ENCODE measurements at places on chromosomes 11 and 22.

DNA sequence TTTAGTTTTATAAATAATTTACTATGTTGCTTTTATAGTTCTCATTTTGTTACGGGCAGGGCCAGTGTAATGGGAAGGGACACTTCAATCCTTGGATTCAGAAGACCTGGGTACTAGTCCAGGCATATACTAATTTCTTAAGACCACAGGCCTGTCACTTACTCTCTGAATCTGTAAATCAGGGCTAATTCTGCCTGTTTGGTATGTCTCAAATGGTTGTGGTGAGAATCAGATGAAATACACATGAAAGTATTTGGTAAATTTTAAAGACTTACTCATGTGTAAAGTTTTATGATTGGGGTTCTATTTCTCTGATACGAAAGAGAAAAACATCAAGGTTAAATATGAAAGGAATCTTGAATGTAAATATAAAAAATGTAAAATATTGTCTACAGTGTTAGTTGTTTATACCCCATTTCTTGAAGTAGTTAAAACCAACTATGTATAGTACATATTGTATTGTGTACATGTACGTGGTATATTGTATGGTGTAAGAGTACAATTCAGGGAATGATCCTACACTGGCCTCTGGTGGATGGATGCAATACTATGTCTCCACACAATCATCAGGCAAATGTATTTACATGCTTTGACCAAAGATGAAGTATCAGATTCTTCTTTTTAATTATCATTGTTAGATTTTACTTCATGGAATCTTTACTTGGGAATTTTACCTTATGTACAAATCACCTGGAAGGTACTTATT lies 24.5 kb upstream of the RAG2 start:
- no peak for DNase-seq

- no peak for DNase-seq
Observed at GRCh38 chr22:30568137-30568805, 6.2 kb downstream of the GAL3ST1 start.

- DNase-seq: peak; percentile 87
Observed at GRCh38 chr11:113401718-113402117, 14.1 kb downstream of the ANKK1 start.

DNA sequence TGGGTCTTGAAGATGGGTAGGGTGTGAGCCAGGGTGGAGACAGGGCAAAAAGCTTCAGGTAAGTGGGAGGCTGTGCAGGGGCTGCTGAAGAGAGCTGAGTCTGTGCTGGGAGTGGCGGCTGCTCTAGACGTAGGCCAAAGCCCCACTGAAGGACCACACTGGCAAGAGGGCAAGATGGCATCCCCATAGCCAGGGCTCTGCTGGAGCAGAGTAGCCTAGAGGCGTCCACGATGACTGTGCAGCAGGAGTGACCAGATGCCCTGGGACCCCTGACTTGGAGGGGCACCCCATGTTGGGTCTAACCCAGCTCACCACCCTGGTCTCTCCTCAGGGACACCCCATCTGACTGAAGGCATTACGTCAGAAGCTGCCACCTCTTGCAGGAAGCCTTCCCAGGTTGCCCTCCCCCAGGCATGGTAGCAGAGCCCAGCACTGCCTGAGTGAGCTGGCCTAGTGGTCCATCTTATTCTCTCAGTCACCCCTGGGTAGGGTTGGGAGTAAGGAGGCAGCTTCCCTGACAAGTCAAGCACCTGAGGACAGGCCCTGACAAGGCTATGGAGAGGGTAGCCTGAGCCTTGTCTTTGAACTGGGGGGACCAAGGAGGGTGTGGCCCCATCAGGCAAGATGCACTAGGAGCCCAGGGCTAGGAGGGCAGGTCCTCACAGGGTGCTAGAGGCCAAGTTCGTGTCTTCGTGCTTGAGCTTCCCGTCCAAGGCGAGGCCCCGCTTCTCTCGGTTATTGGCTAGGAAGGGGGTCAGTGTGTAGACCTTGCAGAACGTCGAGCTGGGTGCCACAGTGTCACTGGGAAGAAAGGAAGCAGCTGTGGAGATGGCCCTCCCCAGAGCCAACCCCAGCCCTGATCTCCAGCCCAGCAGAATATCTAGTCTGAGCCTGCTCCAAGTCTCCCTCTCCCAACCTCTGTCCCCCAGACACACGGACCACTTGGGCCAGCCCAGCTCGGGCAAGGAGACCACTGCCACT lies 33.1 kb downstream of the TPBGL start:
- peak; percentile 37 for DNase-seq

DNA sequence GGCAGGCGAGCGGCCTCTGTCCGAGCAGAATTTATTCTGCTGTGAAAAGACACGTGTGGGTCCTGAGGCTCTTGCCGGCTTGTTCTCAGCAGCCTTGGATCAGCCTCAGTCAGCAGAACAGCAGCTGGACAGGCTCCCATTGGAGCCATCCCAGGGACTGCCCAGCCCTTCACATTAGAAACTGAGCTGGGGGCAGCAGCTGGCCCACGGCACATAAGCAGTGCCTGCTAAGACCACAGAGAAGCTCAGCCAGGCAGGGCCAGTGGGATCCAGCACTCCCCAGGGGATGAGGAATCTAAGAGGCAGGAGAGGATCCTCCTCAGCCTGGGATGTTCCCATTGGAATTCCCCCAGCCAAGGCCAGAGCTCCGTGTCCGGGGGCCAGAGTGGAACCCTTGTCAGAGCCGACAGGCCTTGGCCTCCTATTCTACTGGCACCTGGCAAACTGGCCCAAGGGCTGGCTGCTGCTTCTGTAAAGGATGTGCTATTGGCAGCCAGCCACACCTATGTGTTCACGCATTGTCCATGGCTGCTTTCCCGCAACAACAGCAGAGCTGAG lies 18.2 kb downstream of the RTN4R start:
- DNase-seq: no peak

GRCh38 chr11:68845351-68846002 lies 3.8 kb upstream of the CPT1A start:
- DNase-seq: no peak

- DNase-seq: peak; percentile 32
Observed at GRCh38 chr11:2766166-2766565, 66.4 kb upstream of the KCNQ1OT1 start.

DNA sequence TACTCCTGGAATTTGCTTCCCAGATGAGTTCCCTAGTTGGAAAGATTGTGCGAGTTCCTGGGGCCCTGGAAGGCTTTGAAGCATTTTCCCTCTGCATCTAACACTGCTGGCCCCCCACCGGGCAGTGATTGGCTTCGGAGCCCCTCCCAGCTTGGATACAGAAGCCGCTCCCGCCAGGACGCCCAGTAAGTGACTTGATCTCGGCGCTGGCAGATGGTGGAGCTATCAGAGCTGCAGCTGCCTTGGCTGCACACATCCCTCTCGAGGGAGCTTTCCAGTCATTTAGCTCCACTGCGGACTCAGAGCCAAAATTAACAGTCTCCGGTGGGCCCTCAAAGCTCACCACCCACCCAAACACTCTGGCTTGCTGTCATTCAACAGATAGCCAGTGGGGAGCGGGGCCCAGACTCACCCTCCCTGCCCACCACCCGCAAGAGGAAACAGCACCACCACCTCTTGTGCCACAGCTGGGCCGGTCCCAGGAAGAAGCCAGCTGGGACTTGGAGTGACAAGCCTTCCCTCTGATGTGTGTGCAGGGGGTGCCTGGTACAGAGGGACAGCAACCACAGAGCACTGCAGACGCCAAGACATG lies 162.3 kb downstream of the TRIM29 start:
- DNase-seq: peak; percentile 61
